Activated T-cell treated with anti-CD3 and anti-CD28 coated beads, Interleukin-2, amount 50 U/mL, for 1 hour (primary cell): ENCODE measurements at places on chromosomes 7 and 10.

- no peak for DNase-seq
These were observed 422.7 kb upstream of the LRGUK start for GRCh38 chr7:133704453-133704852.

- no peak for DNase-seq
These were observed 118.5 kb downstream of the CYTH3 start for GRCh38 chr7:6153646-6154541.

DNA sequence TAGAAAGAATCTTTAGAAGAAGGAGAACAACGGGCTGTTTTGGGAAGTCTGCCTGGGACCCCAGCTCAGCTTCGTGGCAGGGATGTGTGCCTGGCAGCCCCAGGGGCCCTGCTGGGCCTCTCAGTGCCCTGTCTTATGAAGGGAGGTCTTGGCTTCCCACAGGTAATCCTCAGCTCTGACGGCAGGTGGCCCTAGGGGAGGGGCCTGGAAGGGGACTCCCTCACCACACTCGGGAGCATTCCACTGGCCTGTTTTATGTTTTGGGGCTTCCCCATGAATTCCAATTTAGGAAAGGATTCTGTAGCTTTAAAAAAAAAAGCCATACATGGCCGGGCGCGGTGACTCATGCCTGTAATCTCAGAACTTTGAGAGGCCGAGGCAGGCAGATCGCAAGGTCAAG, 3.0 kb upstream of the DMBT1 start:
- DNase-seq = no peak

GRCh38 chr7:41996381-41997035, 240.5 kb downstream of the GLI3 start:
- DNase-seq = no peak

DNA sequence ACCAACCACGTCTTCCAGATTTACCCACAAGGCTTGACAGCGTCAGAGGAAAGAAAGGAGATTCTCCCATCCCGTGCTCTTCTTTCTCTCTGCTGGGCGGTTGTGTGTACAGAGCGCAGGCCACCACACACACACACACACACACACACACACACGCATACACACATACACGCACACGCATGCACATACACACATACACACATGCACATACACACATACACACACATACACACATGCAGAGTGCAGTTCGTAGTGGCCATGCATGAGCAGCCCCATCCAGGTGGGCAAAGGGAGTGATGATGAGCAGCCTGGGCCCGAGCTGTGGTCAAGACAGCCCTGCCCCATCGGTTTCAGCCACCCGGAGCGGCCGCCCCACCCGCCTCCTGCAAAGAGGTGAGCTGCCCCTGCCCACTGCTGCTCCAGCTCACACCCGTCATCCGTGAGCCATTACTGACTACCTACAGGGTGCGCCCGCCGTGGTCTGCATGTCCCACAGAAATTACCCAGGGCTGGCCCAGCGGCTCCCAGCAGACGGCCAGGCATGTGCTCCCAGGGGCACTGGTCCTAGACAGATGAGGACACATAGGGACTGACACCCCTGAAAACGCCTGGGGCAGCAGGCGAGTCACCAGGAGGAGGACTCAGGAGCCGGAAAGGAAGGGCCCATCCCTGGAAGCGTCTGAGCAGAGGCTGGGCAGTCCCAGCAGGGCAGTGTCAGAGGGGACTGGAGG, 69.6 kb downstream of the ASB13 start:
- DNase-seq = no peak

DNA sequence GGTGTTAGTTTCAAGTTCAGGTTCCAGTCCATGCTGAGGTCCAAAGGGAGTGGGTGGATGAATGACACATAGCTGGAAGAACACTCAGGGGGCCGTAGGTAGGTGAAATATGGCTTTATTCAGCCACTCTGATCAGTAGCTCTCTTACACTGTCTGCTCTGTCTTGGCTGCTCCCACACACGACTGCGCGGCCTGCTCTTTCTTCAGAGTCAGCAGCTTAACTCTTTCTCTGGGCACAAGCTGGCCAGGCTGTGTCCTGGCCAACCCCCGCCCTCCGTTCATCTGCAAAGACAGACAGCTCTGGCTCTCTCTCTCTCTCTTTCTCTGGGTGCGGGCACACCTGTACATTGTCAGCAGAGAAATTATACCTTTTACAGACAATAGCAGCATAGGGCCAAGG, 317.4 kb upstream of the SORCS1 start:
- DNase-seq = no peak

DNA sequence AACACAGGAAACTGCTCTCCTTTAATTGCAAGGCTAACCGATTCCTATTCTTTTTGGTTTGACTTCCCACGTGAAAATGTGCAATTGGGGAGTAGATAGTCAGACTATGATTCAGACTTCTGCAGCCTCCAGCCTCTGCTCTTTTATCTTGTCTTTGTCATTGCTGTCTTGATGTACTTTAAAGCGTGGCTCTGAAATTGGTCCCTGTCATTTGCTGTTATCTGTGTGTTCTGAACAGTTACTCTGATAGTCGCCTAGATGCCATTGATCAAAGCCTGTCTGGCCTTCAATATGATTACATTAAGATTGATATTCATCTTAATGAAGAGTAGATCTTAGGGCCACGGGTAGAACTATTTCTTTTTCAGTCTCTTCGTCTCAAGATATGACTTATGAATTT, 799.2 kb downstream of the REEP3 start:
- DNase-seq = no peak

- no peak for DNase-seq
These were observed 136.2 kb upstream of the SHH start for GRCh38 chr7:155948423-155948822.

DNA sequence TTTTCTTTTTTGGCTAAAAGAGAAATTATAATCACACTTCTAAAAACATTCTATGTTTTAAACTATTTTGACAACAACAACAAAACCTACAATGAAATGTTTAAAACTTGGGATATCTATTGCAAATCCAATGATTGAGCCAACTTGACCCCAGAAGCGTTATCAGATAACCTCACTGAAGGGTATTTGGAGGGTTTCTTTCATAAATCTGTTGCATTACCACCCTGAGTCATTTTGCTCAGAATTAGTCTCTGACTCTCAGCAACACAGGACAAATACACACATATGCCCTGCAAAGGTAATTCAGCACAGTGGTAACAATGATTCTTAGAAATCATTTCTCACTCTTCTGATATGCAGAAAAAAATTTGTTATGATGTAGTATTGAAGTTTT, 2.3 kb upstream of the COL1A2 start:
- DNase-seq = no peak

GRCh38 chr7:43175570-43176200, 63.2 kb downstream of the HECW1 start:
- no peak for DNase-seq

GRCh38 chr7:36393826-36394225, 4.2 kb downstream of the ANLN start:
- no peak for DNase-seq

DNA sequence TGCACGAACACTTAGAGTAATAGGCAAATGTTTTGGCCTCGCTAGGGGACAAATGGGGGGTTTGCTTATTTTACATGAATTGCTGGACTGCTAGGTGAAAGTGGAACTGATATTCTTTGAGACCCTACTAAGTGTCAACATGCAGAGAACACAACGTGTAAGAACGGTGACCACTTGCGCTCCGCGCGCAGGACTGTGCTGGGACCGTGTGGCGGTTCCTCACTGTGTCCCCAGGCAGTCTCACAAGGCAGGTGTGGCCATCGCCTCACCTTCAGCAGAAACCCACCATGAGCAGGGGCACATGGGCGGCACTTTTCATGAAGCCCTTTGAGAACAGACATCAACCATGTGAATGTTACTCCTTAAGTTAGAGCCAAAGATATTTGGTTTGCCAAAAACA, 27.2 kb downstream of the PTPRN2 start:
- DNase-seq = no peak

GRCh38 chr10:86300931-86301830, 65.4 kb downstream of the GRID1 start:
- DNase-seq = no peak

DNA sequence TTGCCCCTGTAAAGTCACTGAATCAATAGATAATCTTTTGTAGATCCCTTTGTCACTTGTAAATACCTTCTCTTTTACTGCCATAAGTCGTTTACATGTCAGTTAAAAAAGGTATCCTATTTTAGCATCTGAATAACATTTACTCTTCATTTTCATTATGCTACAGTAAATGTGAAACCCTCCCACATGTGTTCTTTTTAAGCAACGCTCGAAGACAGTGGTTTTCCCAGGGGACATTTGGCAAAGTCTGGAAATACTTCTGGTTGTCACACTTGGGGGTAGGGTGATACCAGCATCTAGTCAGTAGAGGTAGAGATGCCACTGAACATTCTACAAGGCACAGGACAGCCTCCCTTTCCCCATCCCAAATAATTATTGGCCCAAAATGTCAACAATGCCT, 23.7 kb downstream of the ATAD1 start:
- no peak for DNase-seq

DNA sequence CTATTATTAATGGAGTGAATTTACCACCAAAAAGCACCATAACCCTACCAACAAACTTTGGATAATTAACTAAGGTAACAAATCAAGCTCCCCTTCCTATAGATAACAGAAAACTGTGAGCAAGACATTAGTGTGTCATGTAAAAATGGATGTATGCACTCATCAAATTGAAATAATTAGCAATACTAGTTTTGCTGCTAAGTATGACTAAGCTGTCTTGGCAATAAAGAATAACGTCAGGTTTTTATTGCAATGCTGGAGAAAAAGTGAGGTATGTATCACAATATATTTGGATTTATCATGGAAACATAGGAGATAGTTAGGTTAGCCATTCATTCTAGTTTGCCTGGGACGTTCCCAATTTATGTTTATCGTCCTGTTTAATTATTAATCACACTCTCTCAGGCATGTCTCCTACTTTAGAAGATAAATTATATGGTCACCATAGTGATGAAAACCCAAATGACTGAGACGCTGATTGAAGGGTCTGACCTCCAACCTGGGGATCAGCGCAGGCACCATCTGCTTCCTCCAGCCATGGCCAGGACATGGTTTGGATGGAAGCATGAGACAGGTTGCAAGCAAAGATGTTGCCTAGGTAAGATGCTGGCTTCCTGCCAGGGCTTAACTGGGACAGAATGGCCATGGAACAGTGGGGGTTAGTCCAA, 125.6 kb downstream of the FANK1 start:
- DNase-seq = no peak

DNA sequence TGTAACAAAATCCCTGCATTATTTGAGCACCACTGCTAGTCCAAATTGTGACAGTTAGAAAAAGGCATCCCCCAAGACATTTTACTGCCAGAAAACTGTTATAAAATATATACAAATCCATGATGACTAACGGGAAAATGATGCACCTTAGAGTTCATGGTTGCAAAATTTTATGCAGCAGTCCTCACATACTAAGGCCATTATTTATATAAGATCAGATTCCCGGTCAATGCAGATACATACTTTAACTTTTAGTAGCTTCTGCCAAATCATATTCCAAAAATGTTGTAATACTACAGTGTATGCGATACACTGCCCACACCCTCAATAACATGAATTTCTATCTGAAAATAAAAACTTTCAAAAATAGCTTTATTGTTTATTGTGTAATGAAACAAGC, 239.9 kb upstream of the ZNF32 start:
- no peak for DNase-seq

DNA sequence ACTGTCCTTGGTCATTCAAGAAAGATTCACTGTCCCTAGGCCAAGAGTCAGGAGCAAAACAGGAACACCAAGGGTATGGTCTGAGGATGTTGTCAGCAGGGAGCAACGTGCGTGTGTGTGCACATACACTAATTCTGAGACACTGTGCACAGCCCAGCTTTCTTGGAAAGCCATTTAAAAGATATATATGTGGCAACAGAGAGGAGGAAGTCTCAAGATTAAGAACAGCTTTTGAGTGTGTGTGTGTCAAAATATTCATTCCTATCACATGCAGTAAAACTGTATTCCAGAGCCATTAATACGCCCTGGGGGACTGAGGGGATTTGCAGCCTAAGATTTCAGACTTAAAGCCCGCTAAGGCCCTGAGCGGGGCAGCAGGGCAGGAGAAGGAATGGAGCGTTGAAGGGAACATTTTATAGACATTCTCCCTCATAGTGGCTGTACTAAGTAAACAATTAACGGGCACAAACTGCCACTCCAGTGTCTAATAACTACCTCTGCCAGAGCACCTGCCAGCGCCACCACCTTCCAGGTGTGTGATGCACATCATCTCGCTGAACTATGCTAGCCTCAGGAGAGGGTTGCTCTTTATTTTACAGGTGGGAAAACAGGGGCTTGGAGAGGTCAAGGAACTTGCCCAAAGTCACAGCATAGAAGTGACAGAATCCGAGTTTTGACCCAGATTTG, 2.0 kb downstream of the NOD1 start:
- DNase-seq = no peak

DNA sequence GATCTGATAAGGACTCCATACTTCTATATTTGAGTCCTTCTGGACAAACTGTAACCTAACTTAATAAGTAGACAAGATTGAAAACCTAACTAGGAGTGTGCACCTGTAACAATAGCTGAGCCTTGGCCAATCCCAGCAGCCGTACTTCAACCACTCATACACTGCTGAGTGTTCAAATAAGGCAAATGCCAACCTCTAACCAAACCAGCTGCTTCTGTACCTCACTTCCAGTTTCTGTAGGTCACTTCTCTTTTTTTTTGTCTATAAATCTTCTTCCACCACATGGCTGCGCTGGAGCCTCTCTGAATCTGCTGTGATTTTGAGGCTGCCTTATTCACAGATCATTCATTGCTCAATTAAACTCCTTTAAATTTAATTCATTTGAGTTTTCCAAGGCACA, 753.2 kb downstream of the DNAJB9 start:
- DNase-seq = no peak
